Cerebellar nuclear complex (tissue), 1 donor: ENCODE measurements at places on chromosomes 7 and 10.

- DNase-seq = no peak
Measured at GRCh38 chr10:63099734-63100133, 33.4 kb upstream of the NRBF2 start.

GRCh38 chr10:97684866-97685394, 2.1 kb downstream of the AVPI1 start:
- DNase-seq = no peak

GRCh38 chr10:60944910-60945297, 919 bp upstream of the RHOBTB1 start:
- DNase-seq = no peak

DNA sequence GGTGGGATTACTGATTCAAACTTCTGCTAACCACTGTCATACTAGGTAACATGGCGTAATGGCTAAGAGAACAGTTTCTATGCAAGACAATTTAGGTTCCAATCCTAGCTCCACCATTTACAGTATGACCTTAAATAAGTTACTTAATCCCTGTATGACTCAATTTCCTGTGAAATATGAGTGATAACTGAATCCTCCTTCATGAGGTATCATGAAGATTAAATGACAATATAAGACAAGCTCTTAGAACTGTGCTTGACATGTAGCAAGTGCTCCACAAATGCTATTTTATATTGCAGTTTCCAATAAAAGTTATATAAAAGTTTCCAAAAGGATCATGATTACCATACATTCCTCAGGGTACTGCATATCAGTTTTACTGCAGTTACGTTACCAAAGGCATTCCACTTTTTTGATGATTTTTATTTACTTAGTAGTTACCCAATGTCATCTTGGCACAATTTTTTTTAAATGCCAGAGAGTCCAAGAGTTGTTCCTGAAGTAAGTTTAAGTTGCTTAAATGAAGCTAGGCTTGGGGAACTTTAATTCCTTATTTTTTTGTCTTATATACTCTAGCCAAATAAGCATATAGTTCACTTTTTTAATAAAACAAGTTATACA, 7.1 kb downstream of the DOCK4 start:
- DNase-seq = no peak

DNA sequence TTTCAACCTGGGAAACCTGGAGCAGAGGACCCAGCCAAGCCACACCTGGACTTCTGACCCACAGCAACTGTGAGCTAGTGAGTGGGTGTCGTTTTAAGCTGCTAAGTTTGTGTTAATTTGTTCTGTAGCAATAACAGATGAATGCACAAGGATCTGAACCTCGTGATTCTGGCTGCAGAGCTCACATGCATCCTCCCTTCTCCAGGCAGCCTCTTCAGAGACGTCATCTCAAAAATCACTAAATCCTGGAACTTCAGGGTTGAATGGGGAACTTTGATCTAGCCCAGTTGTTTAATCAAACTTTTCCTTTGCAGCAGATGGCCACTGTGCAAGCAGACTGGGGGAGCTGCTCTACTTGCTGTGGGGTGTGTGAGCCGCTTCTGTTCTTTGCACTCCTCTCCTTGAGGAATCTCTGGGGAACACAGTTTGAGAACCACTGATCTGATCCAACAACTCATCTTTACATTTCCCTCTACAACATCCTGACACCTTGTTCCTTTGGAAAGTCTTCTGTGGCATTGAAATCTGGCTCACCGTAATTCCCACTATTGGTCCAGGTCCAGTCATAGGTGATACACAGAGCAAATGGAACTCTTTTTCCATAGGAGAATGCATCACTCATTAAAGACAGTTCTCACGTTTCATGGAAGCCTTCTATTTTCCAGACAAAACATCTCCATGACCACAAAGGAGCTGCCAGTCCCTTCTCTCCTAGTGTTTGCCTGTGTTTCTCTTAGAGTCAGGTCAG, 90.3 kb downstream of the CHN2 start:
- no peak for DNase-seq

DNA sequence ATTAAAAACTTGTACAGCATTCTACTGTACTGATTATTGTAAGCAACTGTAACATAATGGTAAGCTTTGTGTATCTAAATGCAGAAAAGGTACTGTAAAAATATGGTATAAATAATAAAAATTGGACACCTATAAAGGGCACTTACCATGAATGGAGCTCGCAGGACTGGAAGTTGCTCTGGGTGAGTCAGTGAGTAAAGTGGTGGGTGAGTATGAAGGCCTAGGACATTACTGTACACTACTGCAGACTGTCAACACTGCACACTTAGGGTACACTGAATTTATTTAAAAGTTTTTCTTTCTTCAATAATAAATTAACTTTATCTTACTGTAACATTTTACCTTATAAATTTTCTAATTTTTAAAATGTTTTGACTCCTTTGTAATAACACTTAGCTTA, 118.6 kb upstream of the ASAH2 start:
- DNase-seq = no peak

DNA sequence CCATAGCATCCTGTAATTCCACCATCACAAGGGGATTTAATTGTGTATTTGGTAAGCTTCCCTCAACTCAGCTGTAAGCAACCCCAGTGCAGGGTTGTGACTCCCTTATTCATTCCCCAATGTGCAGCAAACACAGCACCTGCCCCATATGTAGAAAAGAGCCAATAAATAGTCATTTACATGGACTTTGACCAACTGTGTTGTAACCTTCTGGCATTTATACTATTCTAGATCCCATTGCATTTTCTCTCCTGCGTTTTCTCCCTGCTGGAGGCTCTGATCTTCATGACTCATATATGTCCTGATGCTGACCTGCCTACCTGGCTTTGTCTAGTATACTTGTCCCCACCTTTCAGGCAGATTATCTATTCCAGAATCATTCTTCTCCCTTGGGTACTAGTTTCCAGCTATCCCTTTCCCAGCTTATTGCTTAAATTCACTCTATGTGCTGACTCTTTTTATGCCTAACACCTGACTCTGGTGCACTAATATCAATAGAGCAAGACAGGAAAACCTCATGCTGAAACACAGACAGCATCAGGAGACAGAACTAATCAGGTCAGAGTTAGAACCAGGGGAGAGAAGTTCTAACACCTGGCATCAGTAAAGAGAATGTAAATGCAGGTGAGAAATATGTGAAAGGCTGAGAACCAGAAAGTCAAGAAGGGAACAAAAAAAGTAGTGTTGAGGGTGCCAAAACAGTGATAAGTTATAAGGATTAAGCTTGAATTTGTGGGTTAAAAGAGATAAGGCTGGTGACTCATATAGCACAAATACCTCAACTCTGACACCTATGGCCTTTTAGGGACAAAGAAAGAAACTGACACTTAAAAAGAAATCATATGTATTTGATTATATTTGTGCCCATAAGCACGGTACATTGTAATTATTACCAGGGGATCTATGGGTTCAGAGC, 402.7 kb downstream of the IPMK start:
- no peak for DNase-seq

GRCh38 chr7:31052841-31053601, 913 bp downstream of the ADCYAP1R1 start:
- no peak for DNase-seq

DNA sequence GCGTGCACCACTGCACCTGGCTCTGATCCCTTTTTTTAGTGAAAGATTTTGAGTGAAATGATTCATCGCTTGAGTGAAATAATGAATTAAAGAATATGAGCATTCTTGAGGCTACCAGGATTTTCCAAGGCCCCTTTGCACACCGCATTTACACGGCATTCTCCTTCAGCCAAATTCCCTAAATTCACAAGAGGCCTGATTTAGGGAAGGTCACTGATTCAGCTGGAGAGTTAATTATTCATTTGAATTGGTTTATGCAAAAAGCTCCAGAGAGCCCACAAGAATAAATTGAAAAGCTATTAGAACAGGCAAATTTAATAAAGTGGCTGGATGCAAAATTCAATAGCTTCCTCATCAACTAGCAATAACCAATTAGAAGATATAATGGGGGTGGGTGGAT, 46.5 kb downstream of the LEP start:
- DNase-seq = no peak

DNA sequence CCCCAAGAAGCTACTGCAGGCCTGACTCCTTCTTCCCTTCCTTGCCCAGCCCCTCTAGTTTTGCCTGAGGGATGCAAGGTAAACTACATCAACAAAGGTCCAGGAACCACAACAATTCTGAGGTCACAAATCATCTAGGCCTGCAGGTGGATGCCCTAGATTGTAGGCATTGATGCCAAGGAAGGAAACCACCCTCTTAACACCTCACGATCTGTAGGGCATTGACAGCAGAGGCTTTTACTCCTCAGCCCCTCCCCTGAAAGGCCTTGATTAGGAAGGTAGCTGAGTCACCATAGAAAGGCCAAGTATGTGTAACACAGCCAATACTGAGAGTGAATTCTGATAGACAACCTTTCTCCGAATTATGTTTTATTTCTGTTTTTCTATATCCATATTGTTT, 46.7 kb upstream of the FAM3C start:
- no peak for DNase-seq

DNA sequence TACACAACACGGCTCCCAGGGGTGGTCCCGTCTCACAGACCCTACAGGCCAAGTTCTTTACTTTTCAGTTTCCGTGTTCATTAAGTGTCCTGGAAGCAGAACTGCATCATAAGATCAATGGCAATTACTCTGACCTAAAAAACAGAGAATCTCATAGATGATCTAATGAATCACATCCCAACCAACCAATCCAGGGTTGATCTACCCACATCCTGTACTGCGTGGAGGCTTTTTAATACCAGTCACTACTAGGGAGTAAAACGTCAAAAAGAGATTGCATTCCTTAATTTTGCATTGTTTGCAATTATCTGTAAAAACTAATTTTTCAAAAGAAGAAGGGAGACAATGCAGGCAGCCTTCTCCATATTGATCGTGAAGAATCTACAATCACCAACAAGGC, 72.6 kb downstream of the PARD3 start:
- no peak for DNase-seq

DNA sequence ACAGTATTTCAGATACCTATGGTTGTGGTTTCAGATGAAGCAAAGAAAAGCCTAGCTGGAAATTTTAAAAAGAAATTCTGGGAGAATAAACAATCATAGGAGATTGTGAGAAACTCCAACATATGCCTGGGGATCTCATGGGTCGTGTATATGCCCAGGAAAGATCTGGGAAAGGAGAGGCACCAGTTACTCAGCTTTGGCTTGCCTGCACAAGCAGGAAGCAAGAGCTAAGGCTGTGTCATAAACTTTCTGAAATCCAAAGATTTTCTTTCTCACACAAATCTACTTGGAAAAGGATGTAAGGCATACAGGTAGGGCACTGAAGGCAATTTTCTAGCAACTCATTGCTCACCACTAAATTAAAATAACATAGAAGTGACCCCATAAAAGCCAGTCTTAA, 373.6 kb downstream of the CDC14C start:
- DNase-seq = no peak

DNA sequence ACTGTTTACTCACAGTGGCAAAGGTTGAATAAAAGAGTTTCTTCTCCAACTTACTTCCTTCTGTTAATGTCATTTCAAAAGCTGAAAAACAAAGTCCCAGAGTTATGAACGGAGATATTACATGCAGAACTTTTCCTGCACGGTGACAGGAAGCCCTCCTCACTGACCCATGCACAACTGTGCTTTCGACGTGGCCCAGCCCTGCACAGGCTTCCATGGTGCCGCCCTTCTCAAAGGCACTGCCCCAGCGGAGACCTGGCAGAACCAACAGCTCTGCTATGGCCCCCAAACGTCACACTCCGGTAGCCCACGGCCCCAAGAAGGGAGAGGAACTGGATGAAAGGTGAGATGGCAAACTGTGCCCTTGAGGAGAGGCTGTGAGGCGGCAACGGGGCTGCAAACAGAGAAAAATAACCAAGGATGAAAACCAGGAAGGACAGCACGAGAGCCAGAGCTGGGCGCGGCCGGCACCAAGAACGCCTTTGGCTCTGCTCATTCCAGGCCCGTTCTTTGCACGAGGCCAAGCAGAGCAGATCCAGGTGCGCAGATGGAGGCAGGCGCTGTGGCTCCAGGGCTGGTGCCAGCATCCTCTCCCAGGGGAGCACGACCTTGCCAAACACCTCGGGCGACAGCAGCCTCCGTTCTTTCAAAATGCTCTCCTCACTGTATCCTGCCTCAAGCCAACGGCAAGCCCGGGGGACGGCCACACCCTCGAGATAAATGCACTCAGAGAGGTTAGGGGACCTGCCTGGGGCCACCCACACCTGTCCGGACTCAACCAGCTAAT, 7.0 kb upstream of the FUOM start:
- peak; percentile 39 for DNase-seq

DNA sequence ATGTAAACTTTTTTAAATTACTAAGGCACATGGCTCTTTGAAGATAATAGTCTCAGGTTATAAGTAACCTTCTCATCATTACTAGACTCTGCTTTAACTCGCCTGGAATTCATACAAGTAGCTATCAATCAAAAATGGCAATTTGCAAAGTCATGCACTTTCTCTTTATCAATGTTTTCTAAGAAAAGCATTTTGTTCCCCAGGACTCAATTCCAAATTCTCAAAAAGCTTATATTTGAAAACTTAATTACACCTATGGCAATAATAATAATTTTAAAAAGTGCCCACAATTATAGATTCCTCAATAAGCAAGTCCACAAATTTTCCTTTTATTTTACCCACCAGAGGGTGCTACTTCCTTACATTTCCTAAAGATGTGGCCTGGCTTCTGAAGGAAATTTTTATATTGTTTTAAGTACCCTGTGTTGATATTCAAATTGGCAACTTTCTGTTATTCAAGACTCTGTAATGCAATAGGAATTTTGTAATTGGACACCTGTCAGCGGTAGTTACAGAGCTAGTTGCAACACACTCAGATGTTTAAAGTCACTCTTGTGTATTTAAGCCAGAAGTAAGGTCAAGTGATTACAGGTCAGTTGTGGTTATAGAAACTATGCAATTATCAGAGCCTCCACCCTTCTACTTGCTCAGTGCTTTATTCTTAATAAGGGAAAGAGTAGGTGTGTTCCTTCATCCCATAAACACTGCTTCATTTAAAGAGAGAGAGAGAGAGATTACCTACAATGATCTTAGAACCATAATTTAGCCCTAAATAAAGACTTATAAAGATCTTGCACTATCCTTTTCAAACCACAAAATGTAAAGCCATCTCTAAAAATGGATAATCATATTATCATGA, 47.1 kb upstream of the HYAL4 start:
- DNase-seq = no peak

DNA sequence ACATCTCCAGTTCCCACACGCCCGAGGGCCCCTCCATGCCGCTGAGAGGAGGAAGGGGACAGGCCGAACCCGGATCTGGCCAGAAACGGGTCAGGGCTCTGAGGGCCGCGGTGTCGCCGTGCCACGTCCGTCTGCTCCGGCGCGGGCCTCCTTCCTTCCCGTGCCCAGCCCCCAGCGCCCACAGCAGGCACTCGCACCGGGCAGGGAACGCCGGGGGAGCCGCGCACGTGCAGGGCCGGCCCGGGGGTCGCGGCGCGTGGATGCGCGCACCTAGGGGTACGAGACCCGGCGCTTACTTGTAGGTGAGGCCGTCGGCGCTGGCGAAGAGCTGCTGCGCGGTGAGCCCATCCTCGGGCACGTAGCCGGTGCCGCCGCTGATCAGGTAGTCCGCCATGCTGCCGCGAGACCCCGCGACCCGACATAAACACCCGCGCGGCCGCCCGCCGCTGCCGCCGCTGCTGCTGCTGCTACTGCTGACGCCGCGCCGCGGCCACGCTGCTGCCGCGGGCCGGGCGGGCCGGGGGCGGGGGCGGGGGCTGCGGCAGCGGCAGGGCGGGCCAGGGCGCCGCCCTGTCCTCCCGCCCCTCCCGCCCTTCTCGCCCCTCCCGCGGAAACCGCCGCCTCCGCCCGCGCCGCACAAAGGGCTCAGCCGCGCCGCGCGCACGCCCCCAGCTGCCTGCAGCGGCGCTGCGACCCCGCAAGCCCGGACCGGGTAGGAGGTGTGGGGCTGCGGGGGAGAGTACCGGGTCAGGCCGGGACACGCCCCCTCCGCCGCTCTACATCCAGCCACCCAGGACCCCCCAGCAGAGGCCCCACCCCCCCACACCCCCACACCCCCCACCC, 4.1 kb downstream of the IMPDH1 start:
- no peak for DNase-seq
